ENCODE measurements at places on chromosomes 1 and 21.

- DNase-seq = no peak
Measured at GRCh38 chr1:63320022-63320721, 2.2 kb upstream of the FOXD3 start.

GRCh38 chr1:100348549-100349144 is 3.7 kb upstream of the CDC14A start:
- DNase-seq = no peak

DNA sequence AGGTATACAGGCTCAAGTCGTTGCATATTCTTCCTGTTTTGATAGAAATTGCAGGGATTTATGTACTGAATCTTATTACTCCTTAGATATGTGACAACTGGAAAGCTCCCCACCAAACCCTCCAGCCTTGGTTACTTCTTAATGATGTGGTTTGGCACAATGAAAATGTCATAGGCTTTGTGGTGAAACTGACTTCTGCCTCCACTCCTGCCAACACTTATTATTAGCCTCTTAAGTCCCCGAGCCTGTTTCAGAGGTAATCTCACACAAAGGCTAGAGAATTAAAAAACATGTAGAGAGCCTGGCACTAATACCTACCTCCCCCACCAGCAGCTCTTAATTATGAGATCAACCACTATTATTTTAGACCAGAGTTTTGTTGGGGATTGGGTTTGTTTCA is 4.2 kb downstream of the COX20 start:
- DNase-seq = no peak

DNA sequence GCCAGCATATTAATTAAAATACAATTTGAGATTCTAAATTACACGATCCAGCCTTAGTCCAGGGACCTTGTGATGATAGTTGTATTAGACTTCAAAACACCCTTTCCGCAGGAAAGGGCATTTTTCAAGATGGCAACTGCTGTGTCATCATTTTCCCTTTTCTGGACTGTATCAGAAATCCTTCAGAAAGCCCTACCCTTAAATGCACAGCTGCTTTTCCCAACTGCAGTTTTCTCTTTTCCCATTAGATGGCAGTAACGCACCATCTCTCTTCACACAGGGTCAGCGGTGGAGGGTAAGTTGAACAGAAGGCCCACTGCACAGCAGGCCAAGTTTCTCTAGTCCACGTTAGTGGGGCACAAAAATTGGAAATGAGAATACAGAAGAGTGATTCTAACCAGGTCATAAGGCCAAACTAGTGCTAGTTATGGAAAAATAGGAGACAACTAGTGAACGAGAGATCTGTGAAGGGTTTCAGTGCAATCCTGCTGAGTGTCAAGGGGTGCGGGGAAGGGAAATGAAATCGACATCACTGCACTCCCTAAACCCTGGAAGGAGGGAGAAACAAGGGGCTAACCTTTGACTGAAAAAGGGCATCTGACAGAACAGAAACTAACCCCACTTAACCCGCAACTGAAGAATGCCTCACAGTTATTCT is 22.1 kb upstream of the TDRD10 start:
- DNase-seq = peak; percentile 87

GRCh38 chr21:35395728-35396127 is 346.6 kb upstream of the RUNX1 start:
- DNase-seq = no peak

GRCh38 chr1:51960262-51960661 is 30.2 kb downstream of the RAB3B start:
- DNase-seq = no peak

GRCh38 chr1:88736633-88737248 is 52.7 kb downstream of the PKN2 start:
- peak; percentile 58 for DNase-seq

DNA sequence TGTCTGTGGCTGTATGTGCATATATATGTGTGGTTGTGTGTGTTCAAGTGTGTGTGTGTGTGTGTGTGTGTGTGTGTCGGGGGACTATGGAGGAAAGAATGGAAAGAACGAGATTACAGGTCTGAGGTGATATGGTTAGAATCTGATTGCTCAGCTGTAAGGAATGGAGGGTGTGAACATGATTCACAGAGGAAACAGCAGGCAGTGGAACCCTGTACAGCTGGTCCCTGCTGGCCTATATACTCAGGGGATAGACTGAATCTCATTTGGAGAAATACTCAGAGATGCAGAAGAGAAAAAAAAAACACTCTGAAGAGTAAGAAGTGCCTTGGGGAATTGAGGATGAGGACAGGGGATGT is 180.1 kb upstream of the ESRRG start:
- no peak for DNase-seq

- no peak for DNase-seq
Measured at GRCh38 chr1:94658221-94658620, 116.7 kb upstream of the F3 start.

- DNase-seq = peak; percentile 61
Measured at GRCh38 chr1:200302192-200302920, 107.5 kb downstream of the ZNF281 start.

GRCh38 chr1:41722184-41722583 is 196.5 kb downstream of the HIVEP3 start:
- no peak for DNase-seq

GRCh38 chr1:228345201-228345930 is 61.3 kb downstream of the TRIM11 start:
- DNase-seq = no peak

GRCh38 chr1:975896-976683 is 5.8 kb downstream of the PERM1 start:
- DNase-seq = peak; percentile 56

DNA sequence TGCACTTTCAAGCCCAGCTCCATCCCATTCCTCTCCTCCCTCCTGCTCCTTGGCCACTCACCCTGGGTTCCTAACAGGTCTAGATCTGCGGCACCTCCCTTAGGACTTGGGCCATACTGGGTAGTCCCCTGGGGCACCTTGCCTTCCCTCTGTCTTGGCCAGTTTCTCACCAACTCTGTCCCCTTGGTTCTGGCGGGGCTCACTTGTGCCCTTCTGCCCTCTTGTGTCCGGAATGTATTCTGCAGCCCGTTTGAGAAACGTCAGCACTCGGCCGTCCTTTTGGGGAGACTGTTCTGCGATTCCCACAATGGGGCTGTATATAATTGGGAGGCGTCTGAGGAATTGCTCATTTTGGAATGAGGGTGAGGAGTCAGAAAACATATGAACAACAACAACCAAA is 162.4 kb downstream of the ZSCAN20 start:
- DNase-seq = peak; percentile 45

DNA sequence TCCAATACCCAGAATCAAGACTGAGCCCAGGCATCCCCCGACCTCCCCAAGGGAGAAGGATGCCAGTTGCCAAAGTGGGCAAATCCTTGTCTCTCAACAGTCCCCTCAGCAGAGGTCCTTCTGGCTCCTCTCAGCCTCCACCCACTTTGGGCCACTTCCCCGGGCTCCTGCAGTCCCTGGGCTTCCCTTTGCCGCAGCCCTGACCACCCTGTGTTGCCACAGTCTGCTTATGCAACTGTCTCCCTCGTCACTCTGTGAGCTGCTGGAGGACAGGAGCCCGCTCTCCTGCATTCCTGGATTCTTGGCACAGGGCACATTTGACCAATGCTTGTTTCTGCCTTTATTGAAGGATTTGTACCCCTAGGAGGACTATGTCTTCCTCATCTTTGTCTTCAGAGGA is 2.9 kb upstream of the LRP8 start:
- no peak for DNase-seq

GRCh38 chr1:20775700-20776099 is 11.4 kb downstream of the HP1BP3 start:
- DNase-seq = peak; percentile 51

- no peak for DNase-seq
Measured at GRCh38 chr1:86646256-86646655, 58.1 kb upstream of the SH3GLB1 start.

GRCh38 chr1:16012590-16013219 is 5.1 kb downstream of the HSPB7 start:
- DNase-seq = peak; percentile 23

GRCh38 chr1:164583835-164584539 is 25.0 kb downstream of the PBX1 start:
- no peak for DNase-seq

DNA sequence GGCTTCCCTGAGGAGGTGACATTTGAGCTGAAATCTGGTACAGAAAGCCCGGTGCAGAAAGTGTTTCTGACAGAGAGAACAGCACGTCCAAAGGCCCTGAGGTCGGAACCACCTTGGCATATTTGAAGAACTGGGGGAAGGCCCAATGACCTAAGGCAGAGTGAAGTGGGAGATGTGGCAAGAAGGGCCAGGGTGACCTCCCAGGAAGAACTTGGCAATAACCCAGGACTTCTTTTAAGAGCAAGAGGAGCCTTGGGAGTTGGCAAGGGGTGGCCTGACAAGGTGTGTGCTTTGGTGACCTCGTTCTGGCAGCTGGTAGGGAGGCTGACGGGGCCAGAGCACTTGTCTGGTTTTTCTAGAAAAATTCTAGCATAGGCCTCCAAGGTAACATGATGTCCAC is 23.4 kb downstream of the TTC39A start:
- no peak for DNase-seq

GRCh38 chr1:19436716-19437476 is 48.4 kb downstream of the CAPZB start:
- DNase-seq = no peak

DNA sequence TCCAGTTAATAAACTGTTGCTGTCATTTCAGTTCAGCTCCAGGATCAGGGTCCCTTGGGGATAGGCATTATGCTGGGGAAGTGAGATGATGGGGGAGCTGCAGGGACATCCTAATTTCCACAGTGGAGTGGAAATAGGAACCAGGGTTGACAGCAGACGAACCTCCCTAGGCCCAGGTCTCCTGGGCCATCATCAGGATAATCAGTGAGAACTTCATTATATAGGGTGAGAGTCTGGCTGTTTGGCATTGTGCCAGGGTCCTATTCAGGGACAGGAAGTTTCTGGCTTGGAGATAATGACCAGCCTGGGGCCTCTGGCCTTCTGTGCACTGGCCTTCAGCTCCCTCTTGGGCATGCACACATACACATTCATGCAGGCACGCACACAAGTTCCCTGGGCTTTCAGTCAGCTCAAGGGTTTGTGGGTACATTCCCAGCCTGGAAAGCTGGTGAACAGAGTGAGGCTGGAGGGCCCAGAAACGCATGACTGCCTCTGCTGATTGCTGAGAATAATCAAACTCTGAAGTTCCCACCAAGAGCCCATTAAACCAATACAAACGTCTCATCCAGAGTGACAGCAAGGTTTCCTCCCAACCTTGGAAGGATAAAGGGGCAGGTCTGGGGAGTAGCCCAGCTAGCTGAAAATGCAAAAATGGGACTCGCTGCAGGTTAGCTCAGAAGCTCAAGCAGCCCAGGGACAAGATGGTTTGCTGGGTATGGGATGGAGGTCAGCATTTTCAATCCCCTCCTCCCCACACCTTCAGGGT is 13.9 kb upstream of the LRIG2 start:
- DNase-seq = no peak

- DNase-seq = no peak
Measured at GRCh38 chr21:41675574-41675973, 91.3 kb downstream of the RIPK4 start.

GRCh38 chr1:30735668-30736498 is 12.5 kb upstream of the MATN1 start:
- no peak for DNase-seq

GRCh38 chr1:162035241-162035640 is 11.6 kb upstream of the OLFML2B start:
- no peak for DNase-seq

DNA sequence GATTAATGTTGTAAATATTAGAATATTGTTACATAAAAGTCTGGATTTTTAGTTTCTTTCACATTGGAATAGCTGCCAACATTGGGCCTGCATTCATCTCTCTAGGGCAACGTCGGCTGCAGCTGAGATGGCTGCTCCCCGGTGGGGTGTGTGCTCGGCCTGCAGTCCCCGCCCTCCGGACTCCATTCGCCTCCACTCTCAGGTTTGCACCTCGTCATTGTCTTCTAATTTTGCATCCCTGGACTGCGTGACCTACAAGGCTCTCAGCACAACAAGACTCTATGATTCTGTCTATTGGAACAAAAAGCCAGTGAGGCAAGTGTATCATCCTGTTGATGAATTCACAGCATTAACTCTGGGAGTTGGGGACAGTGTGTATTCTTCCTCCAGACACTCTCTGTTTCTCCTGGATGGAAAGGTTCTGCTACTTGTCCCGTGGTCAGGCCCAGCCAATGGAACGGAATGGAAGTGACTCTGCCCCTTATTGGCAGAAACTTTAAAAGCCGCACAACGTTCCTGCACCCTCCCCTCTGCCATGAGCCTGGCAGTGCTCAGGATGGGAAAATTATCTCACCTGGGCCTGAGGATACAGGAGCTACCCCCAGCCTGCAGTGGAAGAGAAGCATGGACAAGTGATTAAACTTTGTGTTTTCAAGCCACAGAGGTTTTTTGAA is 105.0 kb upstream of the SAMD11 start:
- no peak for DNase-seq

- DNase-seq = no peak
Measured at GRCh38 chr1:203549309-203549708, 55.4 kb downstream of the OPTC start.

DNA sequence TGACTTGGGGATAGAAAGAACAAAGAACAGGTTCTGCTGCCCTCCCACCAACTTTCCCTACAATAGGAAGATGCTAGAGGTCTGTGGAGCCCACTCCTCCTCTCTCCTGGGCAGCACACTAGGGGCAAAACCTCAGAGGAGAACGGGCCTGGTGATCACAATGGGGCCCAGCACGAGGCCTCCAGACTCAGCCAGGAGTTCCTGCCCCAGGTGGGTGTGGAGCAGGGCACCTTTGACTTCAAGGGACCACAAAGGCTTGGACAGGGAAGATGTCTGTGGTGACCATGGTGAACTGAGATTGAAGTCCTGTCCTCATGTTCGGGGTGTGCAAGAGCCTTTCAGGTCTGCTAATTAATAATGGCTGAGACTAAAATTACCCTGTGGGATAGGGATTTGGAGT is 88.8 kb downstream of the LAMC2 start:
- no peak for DNase-seq

DNA sequence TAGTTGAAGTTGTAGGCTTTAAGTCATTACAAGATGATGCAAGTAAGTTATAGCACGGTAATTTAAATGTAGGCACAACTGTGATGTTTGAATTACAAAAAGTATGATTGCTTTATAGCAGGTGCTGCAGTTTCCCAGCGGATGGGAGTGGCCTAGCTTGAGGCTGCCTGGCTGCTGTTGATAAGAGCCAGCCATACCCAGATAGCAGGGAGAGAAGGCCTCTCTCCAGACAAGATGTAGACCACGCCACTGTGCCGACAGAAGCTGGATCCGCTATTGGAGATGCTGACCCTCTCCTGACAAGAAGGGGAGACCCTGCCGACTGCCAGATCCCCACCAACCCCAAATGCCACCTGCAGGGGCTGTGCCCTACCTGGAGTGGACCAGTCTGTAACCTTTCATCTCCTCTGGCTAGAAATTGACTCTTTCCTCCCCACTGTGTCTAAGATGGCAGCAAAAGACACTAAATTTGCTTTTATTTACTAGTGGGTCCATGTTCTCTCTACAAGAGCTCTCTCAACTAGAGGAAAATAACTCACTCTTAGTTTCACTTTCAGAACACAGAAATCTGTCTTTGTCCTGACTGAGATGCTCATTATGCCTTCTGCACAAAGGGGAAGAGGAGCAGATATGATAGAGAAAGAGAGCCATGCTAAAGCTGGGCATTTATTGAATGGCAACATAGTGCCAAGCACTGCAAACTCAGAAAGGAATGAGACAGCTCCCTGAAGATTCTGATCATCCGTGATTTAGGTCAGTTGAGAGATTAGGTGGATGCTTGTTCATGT is 127.9 kb downstream of the URB2 start:
- DNase-seq = no peak

GRCh38 chr1:116474921-116475849 is 95.6 kb downstream of the CD58 start:
- DNase-seq = no peak

Measured in activated CD4-positive, alpha-beta T cell treated with anti-CD3 and anti-CD28 coated beads, Interleukin-2, Interleukin-6, amounts not matched to agents 100 ng/mL and 50 ng/mL, durations not matched to agents 16 hours and 8 hours (primary cell).